Forelimb muscle (tissue), 1 donor: ENCODE measurements at places on chromosomes 1 and 21. TPM values are rescaled to one million over a fixed set of nuclear protein-coding genes. Genes with fewer than 3 reads are reported as not detected.

Gene LCE1A
- polyA plus RNA-seq, result not detected

Gene PLA2G2F
- polyA plus RNA-seq, result not detected

Gene MAN1C1
- polyA plus RNA-seq, result 9.6 TPM

Gene NUP210L
- 0.03 TPM for polyA plus RNA-seq

Gene GPATCH2
- polyA plus RNA-seq, result 11.4 TPM

Gene TAL1
- 3.3 TPM for polyA plus RNA-seq

Gene NR0B2
- not detected for polyA plus RNA-seq

Gene CFHR4
- polyA plus RNA-seq, result not detected

Gene INSRR
- polyA plus RNA-seq, result 0.70 TPM

GRCh38 chr1:26705788-26706311, 10.0 kb downstream of the ARID1A start:
- no peak for DNase-seq

GRCh38 chr21:25485914-25486313, 121.4 kb downstream of the MRPL39 start:
- DNase-seq, result no peak

DNA sequence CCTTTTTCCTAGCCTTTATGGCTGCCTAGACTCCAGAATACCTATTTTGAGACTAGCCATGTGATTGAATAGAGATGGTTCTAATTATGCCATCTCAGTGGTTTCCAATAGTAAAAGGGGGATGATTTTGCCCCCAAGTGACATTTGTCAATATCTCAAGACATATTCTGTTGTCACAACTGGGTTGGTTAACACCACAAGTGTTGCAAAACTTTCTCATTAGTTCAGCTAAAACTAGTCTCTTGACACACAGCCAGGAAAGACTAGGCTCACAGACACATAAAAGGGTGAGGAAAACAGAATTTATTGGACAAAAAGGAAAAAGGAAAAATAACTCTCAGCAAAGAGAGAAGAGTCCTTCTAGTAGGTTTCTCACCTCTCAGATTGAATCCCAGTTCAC, 39.9 kb upstream of the GBP5 start:
- no peak for DNase-seq

GRCh38 chr1:80218112-80218511, 1211.6 kb upstream of the ADGRL4 start:
- DNase-seq, result no peak

GRCh38 chr1:227035316-227035715, 95.2 kb downstream of the COQ8A start:
- DNase-seq, result no peak

- no peak for DNase-seq
Observed at GRCh38 chr1:102875756-102876155, 232.6 kb downstream of the COL11A1 start.

GRCh38 chr1:185108321-185108720, 48.4 kb downstream of the TRMT1L start:
- DNase-seq, result no peak

- DNase-seq, result no peak
Observed at GRCh38 chr1:167500283-167500860, 18.0 kb downstream of the CD247 start.

GRCh38 chr1:242426271-242426905, 98.1 kb downstream of the PLD5 start:
- no peak for DNase-seq

- no peak for DNase-seq
Observed at GRCh38 chr1:58922302-58923089, 138.6 kb upstream of the JUN start.

GRCh38 chr1:213987422-213987926, 299 bp upstream of the PROX1 start:
- no peak for DNase-seq

DNA sequence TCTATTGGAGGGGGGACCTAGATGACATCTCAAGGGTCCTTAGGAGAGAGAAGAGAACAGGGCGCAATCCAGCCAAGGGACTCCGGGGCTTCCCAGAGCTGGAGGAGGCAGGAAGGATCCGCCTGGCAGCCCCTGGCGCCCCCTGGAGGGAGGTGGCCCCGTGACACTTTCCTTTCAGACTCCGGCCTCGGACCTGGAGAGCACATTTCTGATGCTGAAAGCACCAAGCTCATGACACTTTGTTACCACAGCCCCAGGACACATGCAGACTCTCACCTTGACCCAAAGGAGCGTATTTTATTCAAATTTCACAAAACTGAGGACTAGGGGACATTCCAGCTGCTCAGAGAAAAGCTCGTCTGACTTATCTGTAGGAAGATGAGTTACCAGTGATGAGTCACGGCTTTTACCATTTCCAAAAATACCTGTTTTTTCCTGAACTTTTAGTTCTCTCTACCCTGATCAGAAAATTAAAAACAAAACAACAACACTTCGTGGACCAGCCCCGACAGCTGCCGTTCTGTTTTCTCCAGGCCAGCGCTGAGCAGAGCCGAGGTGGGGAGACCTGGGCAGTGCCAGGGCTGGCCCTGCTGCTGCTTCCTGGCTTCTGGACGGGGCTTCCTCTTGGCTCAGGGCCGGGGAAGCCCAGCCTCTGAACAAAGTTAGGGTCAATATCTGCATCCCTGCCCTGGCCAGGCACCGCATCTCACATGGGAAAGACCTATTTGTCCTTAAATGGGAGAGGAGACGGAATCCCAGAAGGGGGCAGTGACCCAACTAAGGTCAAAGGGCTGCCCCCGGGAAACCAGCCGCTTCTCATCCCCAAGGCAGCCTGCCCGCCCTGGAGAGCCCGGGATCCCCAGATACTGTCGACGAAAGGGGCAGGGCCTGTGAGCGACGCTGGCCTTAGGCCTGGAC, 21.6 kb upstream of the POFUT2 start:
- no peak for DNase-seq

DNA sequence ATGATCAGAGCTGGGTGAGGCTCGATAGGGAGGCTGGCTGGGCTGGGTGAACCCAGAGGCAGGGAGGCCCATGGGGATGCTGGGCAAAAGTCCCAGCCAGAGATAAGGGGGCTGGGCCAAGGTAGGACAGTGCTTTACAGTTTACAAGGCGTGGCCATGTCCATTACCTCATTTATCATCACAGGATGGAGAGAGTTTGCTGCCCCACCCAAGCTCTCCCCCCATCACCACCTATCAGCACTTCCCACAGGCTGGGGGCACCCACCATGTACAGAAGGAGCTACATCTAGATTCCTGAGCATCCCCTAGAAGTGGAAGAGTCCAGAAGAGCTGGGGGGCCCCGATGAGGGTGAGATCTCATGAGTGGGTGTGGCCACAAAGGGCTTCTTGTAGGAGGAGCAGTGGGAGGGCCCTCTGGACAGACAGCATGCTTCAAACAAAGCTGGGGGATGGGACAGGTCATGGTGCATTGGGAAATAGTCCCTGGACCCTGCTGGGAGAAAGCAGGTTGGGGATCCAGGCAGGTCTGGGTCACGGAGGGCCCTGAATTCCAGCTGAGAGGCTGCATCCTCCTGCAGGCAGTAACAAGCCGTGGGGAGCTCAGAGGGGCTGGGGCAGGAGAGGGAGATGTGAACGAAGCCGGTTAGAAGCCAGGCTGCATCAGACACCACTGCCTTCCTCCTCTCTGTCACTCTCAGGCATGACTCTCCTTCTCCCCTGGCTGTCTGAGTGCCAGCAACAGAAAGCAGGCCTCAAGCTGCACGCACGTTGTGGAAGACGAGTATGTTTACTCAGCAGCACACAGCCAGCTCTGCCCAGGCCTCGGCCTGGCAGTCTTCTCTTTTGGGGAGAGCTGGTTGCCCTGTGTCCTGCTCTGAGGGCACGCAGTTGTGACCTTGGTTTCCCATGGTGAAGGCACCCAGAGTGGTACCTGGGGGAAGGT, 202.3 kb downstream of the HIVEP3 start:
- DNase-seq, result no peak

DNA sequence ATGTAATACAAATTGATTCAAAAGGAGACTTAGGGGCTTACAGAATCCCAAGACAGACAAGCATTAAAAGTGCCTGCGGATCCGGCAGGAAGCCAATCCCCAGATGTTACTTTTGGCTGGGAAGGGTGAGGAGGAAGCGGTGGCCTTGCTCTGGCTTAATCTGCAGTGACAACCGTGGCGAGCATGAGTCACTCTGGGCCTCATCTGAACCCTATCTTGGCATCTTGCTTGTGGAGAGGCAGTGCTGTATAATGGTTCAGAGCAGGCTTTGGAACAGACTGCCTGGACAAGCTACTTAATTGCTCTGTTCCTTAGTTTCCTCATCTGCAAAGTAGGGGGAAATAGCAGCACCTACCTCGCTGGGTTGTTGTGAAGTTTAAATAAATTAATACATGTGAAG, 74.1 kb downstream of the XCL2 start:
- DNase-seq, result no peak

DNA sequence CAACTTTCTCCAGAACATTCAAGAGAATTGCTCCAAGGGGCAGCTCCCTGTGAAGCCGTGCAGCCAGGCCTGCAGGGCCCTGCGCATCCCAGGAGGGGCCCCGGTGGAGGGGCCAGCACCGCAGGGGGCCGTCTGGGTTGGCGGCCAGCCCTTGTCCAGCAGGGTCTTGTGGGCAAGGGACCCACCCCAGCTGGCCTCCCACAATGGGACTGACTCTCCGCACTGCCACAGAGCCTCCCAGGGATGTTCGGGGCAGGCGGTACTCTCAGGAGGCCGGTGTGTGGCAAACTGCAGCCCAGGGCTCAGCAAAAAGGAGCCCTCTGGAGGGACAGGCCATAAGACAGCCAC, 68.2 kb upstream of the COL6A1 start:
- DNase-seq, result no peak

- DNase-seq, result no peak
Observed at GRCh38 chr1:101704895-101705294, 291.8 kb downstream of the OLFM3 start.

DNA sequence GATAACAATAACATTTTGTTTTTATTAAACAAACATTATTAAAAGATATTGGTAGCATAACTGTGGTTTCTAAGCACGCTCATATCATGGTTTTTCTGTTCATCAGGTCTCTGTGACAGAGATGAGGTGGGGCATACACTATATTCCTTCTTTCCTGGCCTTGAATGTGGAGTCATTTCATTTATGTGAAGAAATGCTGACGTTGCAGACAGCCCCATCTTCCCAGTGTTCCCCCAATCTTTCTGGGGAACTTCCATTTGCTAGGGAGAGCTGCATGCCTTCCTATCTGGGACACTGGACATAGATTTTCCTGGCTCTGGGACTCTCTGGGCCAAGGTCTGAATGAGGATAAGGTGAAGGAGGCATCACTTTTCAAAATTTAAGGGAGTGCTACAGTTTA, 30.4 kb downstream of the PIGM start:
- no peak for DNase-seq

DNA sequence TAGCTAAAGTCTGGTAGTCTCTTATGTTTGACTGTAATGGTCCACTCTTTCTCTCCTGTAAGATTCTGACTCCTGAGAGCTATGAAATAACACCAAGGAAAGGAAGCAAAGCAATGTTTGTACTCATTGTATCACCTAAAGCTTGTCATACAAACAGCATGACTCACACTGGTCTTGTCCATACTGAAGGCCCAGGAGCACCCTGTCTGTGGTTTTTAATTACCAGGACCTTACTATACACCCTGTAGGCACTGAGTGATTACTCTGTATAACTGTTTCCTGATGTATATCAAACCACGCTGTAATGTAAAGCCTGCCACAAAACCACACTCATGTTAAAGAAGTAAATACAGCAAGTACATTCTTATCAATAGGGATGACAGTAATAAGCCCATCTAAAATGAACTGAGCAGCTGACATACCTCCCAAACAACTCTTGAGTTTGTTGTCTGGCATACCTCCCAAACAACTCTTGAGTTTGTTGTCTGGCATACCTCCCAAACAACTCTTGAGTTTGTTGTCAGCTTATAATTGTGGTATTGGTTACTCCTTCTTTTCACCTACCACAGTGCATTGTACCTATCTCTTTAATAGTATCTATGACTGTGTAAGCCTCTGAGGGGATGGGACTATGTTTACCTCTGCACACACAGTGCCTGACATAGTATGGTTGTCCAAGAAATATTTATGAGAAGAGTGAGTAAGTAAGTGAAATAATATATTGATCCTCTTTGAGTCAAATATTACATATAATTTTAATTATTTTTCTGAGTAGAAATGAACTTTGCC, 11.6 kb upstream of the TNFSF18 start:
- DNase-seq, result no peak
